ENCODE measurements at places on chromosomes 13 and 19.

DNA sequence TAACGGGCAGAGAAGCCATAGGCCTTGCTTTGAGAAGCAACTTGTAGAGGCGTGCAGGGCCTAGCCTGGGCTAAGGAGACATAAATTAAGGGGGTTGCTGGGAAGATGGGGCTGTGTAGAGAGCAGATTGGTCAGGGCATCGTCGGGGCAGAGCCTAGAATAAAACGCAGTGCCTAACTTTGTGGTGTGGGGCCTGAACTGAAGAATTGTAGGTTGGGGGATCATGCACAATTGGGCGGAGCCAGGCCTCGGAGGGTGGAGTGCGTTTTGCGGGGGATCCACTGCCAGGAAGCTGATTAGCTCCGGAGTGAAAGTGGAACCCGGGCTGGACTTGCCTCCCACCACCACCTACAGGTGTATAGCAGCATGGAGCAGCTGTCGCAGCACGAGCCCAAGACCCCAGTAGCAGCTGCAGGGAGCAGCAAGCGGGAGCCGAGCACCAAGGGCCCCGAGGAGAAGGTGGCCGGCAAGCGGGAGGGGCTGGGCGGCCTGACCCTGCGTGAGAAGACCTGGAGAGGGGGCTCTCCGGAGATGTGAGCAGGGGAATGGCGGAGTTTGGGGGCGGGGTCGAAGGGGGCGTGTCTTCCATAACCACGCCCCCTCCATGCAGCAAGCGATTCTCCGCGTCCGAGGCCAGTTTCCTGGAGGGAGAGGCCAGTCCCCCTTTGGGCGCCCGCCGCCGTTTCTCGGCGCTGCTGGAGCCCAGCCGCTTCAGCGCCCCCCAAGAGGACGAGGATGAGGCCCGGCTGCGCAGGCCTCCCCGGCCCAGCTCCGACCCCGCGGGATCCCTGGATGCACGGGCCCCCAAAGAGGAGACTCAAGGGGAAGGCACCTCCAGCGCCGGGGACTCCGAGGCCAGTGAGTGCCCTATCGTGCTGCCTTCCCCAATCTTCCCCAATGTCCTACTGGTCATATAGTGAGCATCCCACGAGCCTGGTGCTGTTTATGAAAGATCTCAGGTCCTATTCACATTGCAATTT lies 13.8 kb downstream of the DNASE2 start:
- DNase-seq: peak; percentile 83

GRCh38 chr19:55391191-55391670 lies 5.5 kb downstream of the RPL28 start:
- peak; percentile 59 for DNase-seq

GRCh38 chr19:51422053-51422448 lies 4.6 kb upstream of the SIGLEC10 start:
- peak; percentile 99 for DNase-seq

DNA sequence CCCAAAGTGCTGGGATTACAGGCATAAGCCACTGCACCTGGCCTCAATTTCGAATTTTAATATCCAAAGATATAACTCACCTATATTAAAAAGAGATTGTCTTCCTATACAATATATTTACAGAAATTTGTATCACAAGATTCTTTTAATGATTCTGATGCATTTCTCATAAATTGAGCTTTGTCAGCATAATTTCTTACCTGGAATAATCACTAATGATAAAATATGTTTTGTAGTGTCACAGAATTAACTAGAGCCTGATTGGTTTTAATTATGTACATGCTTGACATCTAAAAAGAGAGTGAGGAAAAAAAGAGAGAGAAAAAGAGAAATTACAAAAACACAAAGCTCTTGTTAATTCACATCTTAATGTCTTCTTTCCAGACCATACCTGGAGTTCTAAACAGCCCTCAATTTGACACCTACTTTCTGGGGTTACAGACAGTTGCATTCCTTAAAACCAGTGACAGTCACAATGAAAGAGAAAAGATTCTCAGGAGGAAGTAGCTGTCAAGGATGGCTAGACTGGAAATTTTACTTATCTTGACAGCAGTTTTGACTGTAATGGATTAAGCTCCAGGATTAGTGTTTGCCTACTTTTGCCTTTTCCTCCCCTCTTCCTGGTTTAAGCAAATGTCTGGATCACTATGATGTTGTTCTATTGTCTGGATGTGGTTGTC lies 214.4 kb downstream of the SPRY2 start:
- no peak for DNase-seq

DNA sequence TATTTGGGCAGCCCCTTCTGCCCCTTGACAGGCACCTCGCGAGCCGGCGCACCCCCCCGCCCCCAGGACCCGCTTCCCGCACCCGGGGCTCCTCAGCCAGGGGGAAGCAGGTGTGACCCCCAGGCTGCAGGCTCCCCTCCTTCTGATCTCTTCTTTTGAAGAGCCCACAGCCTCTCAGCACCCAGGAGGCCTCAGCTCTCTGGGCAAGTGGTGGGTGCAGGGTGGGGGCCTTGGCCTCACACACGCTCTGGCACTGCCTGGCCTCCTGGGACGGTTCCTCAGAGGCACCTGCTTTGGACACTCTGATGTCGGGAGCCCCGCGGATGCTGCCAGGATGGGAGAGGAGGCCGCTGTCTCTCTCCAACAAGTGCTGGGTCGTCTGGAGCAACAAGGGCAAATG lies 1.5 kb upstream of the C13orf46 start:
- DNase-seq: no peak

- DNase-seq: peak; percentile 66
Observed at GRCh38 chr19:46713781-46714443, 3.0 kb downstream of the PRKD2 start.
